Vagina (tissue), 2 donors: ENCODE measurements at places on chromosomes 16 and 17.
A peak's percentile ranks its signal among the peaks of the same experiment; 100 is the strongest.

GRCh38 chr16:10525214-10525825 lies 55.1 kb downstream of the EMP2 start:
- DNase-seq = no peak

DNA sequence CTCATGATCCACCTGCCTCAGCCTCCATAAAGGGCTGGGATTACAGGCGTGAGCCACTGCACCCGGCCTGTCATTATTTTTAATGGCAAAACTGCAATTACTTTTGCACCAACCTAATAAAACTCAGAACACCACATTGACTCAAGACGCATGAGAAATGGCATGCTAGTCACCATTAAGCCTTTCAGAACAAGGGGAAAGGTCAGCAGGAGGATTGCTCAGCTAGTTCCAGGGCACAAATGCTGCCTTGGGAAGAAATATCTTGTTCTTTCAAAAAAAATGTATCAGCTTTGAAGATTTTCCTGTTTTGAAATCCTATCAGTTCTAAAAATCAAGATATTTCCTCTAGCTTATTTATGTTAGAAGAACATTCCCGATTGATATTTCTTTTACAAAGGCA lies 32.4 kb upstream of the CDYL2 start:
- no peak for DNase-seq

- DNase-seq = no peak
Observed at GRCh38 chr16:24980077-24980793, 34.9 kb downstream of the ARHGAP17 start.

DNA sequence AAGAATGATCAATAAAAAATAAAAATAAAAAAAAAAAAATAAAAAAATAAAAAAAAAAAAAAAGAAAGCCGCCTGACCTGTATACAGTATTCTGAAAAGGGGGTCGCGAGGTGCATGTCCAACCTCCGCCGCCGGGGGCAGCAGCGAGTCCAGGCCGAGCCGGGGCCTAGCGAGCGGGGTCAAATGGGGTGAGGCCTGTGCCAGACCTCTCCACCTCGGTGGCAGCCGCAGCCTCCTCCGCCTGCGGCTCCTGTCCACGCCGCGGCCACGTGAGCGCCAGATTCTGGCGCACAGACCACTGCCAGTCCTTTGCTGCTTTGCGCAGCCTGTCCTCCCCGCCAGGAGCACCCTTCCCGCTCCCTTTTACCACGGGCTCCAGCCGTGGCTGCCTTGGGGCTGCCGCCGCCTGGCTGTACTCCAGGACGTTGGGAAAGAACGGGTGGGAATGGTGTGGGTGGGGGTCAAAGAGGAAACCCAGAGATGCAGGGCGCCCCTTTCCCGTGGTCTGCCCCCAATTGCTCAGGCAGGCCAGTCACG lies 2.4 kb upstream of the BCKDK start:
- no peak for DNase-seq

GRCh38 chr17:65130832-65131231 lies 6.3 kb upstream of the RGS9 start:
- no peak for DNase-seq

DNA sequence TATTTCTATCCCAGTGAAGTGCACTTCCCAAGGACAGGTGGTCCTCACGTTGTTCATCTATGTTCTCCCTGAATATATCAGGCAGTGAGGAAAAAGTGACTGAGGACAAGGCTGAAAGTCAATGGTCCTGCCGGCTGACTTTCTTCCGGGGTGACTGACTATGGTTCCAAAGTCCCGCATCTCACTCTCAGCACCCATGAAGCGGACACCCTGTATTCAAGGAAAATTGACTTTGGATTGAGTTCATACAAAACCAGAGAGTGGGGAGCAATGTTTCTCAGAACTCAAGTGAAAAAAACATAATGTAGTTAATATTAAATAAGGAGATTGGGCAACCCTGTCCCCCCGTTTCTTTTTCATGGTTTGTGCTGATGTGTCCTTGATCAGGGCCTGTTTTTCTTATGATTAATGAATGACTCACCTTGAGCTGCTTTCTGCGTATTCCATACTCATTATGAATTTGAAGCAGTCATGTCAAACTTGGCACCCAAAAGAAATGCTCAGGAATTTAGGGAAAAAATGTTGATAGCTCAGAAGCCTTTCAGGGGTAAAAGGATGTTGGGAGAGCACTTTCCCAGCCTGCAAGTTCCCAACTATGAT lies 184.0 kb downstream of the CYLD start:
- DNase-seq = no peak

GRCh38 chr17:9209781-9210370 lies 188.6 kb downstream of the NTN1 start:
- DNase-seq = no peak

DNA sequence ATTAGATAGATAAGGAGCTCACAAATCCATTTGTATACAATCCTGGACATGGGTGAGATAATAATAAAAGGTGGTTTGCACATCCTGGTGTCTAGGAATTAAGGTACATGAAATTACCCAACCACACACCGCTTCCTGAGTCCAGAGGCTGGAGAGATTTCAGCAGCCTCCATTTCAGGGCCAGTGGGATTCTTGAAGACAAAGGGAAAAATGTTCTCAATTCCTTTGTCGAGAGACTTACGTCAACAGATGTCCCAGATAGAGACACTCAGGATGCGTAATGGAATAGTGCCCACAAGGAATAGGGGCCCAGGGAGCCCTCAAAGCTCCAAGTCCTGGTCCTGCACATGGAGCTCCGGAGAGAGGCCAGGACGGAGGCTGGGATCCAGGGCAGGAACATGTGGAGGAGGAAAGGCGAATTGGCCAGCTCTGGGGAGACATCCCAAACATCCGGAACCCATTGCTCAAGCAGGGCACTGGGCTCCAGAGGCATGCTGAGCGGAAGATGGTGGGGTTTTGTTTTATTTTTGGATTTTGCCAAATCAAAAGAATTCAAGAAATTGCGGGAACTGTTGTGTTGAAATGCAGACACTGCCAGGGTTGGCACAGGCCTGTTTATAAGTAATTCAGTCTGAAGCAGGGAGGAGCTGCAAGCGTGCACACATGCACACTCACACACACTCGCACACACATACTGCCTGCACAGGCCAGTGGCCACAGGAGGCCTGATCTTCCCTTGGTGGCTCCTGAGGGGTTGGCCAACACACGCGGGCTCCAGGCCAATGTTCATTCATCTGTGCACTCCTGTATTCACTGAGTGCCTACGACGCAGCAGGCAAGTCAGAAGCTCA lies 97.2 kb downstream of the NOG start:
- DNase-seq = no peak

GRCh38 chr16:49492896-49493626 lies 119.5 kb downstream of the C16orf78 start:
- DNase-seq = no peak

DNA sequence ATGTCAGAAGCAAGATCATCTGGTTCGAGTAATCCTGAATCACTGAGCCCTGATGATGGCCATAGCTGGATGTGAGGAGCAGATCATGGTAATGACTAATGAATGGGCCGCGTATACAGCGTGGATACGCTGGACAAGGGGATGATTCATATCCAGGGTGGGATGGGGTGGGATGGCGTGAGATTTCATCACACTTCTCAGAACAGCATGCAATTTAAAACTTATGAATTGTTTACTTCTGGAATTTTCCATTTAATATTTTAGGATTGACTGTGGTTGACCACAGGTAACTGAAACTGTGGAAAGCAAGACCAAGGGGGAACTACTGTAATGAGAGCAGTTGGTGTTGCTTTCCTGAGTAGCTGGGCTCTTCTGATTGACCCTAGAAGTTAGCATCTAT lies 225.5 kb downstream of the STX8 start:
- no peak for DNase-seq

DNA sequence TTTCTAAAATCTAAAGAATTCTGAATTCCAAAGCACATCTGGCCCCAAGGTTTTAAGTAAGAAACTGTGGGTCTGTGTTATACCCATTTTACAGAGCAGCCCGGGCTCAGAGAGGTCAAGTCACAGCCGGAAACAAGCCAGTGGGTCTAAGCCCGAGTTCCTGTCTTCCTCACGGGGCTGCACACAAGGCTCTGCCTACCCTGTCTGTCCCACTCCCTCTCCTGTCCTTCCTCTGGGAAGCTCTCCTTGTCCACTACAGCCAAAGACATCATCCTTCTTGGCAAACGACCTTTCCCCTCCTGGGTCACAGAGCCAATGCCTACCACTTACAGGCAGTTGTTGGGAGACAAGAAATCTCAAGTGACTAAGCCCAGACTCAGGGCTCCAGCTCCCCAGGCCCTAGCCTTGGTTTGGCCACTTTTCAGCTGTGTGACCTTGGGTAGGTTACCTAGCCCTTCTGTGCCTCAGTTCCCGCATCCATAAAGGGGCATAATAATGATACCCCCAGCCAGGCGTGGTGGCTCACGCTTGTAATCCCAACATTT lies 55.6 kb upstream of the MAP3K14 start:
- peak; percentile 82 for DNase-seq

DNA sequence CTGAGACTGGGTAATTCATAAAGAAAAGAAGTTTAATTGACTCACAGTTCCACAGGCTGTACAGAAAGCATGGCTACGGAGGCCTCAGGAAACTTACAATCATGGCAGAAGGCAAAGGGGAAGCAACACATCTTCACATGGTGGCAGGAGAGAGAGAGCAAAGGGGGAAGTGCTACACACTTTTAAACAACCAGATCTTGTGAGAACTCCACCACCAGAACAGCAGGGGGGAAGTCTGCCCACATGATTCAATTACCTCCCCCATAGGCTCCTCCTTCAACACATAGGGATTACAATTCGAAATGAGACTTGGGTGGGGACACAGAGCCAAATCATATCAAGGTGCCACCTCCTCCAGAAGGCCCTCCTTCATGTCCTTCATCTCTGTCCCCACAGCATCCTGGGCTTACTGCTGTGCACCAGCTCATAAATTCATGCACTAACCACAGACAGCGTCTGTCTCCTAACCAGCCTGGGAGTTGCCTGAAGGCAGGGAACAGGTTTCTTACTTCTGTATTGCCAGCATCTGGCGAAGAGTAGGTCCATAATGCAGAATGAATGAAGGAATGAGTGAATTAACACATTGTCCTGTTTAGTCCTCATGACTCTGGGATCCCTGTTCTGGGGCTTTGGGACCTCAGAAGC lies 74.4 kb downstream of the WSB1 start:
- DNase-seq = no peak

- no peak for DNase-seq
Observed at GRCh38 chr16:16063683-16064082, 114.3 kb downstream of the ABCC1 start.
